ENCODE measurements at places on chromosomes 5 and 9.

- no peak for DNase-seq
Observed at GRCh38 chr5:89981878-89982773, 427.4 kb downstream of the CETN3 start.

- DNase-seq, result no peak
Observed at GRCh38 chr5:34722183-34722582, 66.1 kb downstream of the RAI14 start.

- peak; percentile 74 for DNase-seq
Observed at GRCh38 chr5:148443998-148444397, 60.2 kb downstream of the FBXO38 start.

- no peak for DNase-seq
Observed at GRCh38 chr5:166540156-166540555, 1751.3 kb upstream of the WWC1 start.

DNA sequence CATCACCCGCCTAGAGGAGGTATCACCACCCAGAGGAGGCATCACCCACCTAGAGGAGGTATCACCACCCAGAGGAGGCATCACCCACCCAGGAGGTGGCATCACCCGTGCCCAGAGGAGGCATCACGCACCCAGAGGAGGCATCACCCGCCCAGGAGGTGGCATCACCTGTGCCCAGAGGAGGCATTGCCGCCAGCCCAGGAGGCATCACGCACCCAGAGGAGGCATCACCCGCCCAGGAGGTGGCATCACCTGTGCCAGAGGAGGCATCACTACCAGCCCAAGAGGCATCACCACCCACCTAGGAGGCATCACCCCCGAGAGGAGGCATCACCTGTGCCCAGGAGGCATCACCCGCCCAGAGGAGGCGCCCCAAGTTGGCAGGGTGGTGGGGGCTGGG, 2.6 kb downstream of the NOTCH1 start:
- DNase-seq, result no peak

- peak; percentile 53 for DNase-seq
Observed at GRCh38 chr9:77177894-77178794, 810 bp downstream of the VPS13A start.

- DNase-seq, result peak; percentile 44
Observed at GRCh38 chr5:2538169-2538568, 213.3 kb downstream of the IRX2 start.

- no peak for DNase-seq
Observed at GRCh38 chr9:125437771-125438221, 176.2 kb downstream of the GAPVD1 start.

- no peak for DNase-seq
Observed at GRCh38 chr5:43609752-43610151, 6.8 kb downstream of the NNT start.

GRCh38 chr5:147939431-147940114, 33.2 kb upstream of the C5orf46 start:
- DNase-seq, result peak; percentile 28

- peak; percentile 60 for DNase-seq
Observed at GRCh38 chr5:107248066-107248695, 422.6 kb downstream of the EFNA5 start.

- no peak for DNase-seq
Observed at GRCh38 chr5:177430140-177430951, 3.9 kb downstream of the GRK6 start.

DNA sequence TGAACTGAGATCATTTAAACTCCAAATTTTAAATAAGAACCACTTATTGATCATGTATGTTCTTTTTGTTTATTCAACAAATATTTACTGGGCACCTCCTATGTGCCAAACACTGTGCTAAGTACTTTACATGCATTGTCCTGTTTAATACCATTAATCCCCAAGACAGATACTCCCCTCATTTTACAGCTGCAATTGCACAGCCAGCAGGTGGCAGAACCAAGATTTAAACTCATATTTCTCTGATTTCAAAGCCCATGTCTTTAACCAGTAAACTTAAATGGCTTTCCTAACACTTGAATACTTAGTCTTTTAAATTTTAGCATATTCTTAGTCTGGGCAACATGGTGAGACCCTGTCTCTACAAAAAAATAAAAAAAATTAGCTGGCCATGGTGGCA, 43.4 kb upstream of the KIAA1958 start:
- peak; percentile 7 for DNase-seq

GRCh38 chr5:6185574-6185973, 192.8 kb downstream of the MED10 start:
- no peak for DNase-seq

DNA sequence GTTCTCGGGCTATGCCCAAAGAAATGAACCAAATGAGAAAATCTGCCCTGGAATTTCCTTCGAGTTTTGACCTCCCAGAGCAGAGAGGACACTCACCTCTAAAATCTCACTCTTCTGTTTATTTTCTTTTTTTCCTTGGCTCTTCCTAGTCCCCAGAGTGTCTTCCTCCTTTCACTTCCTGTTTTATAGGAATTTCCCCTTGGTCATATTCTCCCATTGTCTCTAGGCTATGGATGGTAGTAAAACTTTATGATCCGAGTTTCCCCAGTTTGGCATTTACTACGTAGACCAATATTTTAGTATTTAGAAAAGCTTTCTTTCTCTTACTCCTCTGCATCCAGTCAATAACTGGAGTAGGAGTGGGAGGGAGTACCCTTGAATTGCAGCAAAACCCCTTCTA, 354.5 kb upstream of the ZNF608 start:
- DNase-seq, result no peak

GRCh38 chr9:117868594-117868993, 164.4 kb downstream of the TLR4 start:
- DNase-seq, result no peak

DNA sequence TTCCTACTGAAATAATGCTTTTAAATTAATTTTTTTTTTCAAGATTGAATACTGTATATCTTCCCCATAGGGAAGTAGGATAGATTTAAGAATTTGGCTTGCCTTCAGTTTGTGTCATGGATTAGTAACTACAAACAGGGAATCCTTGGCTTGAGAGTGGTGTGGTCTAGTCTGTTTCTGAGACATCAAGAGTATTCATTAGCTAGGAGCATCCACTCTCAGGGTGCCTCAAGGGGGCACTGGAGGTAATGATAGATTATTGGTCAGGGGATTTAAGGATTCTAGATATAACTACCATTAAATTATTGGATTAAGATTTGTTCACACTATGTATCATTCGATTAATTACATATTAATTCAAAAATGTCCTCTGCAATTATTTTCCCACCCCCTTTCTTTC, 91.8 kb upstream of the TXNDC8 start:
- DNase-seq, result no peak

DNA sequence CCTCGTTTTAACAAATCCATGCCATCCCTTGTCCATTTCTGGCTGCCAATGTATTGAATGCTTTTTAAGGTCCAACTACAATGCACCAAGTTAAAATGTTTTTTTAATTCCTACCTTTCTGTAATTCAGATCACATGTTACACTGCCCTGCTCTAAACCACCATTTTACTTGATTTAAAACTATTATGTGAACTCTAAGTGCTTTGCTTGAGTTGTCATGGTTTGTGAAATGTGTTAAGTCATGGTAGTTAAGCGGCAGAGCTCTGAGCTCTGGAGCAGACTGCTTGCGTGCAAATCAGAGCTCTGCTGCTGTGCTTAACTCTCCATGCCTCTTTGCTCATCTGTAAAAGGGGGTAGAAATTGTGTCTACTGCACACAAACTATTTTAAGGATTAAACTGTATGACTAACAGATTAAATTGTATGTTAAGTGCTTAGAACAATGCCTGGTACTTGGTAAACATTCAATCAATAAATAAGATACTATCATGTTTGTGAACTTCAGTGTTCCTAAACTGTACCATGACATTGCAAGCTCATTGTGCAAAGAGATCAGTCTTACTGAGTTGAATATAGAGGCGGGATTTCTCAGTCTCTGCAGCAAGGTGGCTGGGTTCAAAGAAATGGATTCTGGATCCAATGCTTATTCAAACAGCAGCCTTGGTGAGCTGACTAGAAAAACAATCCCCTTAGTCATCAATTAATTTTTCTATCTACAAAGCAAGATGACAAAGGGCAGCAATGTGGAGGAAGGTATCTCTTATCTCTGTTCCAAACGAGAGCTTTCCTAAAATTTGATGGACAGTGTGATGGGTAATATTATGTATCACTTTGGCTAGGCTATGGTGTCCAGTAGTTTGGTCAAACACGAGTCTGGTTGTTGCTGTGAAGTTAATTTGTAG, 16.1 kb upstream of the CMBL start:
- DNase-seq, result peak; percentile 16

DNA sequence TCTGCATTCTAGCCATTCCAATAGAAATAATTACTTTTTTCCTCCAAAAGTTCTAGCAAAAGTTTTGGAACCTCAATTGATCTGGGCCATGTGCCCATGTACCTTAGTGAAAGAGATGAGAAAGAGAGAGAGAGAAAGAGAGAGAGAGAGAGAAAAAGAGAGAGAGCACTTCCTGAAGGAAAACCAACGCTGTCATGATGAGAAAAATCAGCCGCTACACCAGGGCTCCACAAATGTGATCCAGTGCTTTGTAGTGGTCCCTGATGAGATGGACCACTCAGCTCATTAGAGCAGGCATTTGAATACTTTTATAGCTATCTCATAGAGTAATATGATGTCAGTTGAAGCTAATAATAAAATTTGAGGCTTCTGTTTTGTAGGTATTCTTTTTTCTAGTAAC, 7.7 kb upstream of the GAS1 start:
- DNase-seq, result no peak

GRCh38 chr9:113269355-113269754, 6.0 kb downstream of the CDC26 start:
- DNase-seq, result no peak

- DNase-seq, result peak; percentile 6
Observed at GRCh38 chr9:120676767-120677402, 37.4 kb downstream of the MEGF9 start.

GRCh38 chr5:966941-967340, 41.7 kb upstream of the NKD2 start:
- DNase-seq, result no peak

DNA sequence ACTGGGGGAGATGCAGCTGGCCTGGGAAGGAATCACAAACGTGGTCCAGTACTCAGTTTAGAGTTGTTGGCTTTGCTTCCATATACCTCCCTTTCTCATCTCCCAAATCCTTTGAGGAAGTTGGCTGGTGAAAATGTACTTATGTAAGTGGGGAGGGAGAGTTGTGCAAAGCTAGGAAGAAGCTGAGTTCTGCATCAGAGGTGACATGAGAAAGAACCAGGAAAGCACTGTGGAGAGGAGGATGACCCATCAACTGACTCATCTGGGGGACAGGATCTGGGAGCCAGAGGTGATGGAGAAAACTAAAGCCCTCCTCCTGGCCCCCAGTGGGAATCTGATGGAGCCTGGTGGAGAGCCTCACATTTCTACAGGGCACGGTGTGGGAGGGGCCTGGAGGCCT, 16.2 kb downstream of the KCNMB1 start:
- DNase-seq, result no peak

DNA sequence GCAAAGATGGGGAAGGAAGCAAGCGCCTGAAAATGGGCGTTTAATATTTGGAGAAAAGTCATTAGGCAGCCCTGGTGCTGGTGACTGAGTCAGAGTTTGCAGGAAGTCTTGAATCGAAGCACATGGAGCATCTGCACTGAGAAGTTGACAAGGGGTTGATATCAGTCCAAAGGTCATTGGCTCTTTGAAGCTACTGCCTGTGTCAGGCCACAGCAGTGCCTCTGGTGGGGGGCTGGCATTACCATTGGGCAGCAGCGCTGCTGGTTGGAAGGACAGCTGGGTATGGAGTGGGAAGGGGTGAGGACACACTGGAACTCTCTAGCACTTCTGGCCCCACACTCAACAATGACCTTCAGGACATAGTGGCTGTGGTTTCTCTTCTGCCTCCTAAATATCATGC, 150.4 kb upstream of the ERCC6L2 start:
- no peak for DNase-seq

DNA sequence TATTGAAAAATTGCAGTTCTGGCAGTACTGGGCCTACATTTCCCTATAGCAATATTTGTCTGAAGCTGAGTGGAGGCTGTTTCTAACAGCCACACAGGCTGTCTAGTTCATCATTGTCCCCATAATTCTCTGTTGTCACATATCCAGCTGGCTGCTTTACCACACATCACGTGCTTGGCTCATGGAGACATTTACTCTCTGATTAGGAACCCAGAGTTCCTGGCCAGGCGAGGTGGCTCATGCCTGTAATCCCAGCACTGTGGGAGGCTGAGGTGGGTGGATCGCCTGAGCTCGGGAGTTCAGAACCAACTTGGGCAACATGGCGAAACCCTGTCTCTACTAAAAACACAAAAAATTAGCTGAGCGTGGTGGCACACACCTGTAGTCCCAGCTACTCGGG, 81.4 kb downstream of the PGM5 start:
- DNase-seq, result no peak

- no peak for DNase-seq
Observed at GRCh38 chr5:90488791-90489190, 14.1 kb downstream of the POLR3G start.

GRCh38 chr5:13218518-13218917, 726.0 kb downstream of the DNAH5 start:
- DNase-seq, result peak; percentile 65

DNA sequence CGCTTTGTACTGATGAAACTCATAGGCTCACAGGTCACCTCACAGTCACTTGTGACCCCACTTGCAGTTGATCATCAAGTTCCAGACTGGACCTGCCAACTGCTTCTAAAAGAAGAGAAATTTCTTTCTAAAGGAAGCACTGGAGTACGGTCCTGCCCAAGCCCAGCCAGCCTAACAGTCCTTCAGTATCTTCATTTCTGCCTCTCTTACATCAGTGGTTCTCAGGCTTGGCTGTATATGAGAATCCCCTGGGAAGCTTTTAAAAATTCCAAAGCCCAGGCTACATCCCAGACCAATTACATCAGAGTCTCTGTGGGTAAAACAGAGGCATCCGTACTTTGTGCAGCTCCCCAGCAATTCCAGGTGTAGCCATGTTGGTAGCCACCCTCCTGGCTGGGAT, 282.1 kb downstream of the NFIB start:
- DNase-seq, result no peak
